Activated gamma-delta T cell treated with anti-CD3 and anti-CD28 coated beads, Interleukin-2, amount 50 U/mL, for 16 hours (primary cell): ENCODE measurements at places on chromosomes 7 and 10.

- DNase-seq, result no peak
Measured at GRCh38 chr10:110011681-110012080, 3.9 kb downstream of the ADD3 start.

DNA sequence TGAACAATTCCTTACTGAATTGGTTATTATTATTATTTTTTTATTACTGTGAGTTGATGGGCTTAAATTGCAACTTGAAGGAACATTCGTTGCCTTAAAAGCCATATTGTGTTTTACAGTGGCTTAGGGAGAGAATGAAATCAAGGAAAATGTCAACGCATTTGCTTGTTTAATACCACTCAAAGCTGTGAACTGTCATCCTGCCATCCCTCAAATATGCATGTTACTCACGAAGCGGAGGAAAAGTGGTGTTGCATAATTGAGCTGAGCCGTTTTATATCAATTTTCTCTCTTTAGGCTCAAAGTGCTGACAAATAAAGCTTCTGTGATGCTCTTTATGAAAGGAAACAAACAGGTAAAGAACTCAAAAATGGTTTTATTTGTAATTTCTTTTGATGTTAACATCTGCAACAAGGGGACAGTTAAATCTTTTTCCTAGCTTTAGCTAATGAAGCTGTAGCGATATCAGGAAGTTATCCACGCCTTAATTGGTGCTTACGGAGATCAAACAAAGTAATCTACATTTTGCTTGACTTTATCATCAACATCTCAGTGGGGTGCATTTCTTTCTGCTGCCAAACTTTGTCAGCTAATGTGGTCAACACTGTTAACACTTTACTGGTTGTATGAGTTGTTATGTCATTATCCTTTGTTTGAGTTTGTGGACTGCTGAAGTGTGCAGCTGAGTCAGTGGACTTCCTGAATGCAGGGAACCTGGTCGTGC, 33.1 kb downstream of the GLRX3 start:
- DNase-seq, result no peak

GRCh38 chr10:75632805-75633462, 201.5 kb downstream of the LRMDA start:
- no peak for DNase-seq

- no peak for DNase-seq
Measured at GRCh38 chr10:98303569-98303968, 35.6 kb upstream of the LOXL4 start.

- no peak for DNase-seq
Measured at GRCh38 chr10:8071006-8071405, 16.5 kb downstream of the GATA3 start.

DNA sequence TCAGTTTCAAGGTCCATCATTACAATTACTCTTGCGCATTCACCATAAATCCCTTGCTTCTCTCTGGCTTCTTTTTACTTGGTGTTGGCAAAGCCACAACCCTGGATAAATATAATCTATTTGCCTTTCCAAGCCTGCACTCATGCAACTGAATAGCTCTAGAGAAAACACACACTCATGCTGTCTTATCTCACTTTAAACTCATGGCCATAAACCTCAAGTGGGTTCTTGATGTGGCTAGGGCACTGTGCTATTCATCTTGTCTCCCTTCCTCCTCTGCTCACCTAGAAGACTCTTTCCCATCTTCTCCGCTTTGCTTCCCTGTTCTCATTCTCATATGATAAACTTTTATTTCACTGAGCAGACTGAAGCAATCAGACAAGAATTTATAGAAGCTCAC, 165.4 kb upstream of the MTPN start:
- no peak for DNase-seq

DNA sequence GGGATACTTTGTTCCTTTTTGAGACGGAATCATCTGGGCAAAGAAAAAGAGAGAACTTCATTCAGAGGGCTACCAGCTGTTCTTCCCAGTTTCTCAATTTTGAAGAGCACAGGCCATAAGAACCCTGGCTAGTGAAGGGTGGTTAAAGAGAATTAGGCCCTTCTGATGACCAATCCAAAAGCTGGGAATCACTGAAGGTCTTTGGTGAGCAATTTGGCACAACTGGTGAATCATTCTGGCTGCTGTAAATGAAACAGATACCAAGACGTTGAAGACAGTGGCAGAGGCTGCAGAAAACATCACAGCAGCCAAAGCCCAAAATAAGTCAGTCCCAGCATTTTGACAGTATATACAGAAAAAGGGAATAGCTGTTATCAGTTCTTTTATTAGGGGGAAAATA, 5.1 kb downstream of the RAPGEF5 start:
- no peak for DNase-seq

DNA sequence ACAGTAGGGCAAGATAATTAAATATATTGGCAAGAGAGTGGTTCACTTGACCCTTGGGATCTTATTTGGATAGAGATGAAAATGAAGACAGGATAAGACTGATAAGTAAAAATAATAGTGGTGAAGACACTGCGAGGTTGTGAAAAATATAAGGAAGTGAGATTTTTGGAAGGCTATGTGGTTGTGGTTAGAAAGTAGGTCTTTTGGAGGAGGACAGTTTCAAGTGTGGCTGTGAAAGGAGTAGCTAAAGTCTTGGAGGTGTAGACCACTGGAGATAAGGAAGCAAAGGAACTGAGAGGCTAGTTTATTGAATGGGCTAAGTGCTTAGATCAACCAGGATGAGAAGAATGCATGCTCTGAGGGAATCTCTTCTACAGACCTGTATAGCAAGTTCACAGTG, 11.2 kb downstream of the MIOS start:
- no peak for DNase-seq

- no peak for DNase-seq
Measured at GRCh38 chr7:131538071-131538812, 18.2 kb downstream of the PODXL start.

GRCh38 chr10:26697922-26698608, 564 bp downstream of the PDSS1 start:
- DNase-seq, result peak; percentile 4

DNA sequence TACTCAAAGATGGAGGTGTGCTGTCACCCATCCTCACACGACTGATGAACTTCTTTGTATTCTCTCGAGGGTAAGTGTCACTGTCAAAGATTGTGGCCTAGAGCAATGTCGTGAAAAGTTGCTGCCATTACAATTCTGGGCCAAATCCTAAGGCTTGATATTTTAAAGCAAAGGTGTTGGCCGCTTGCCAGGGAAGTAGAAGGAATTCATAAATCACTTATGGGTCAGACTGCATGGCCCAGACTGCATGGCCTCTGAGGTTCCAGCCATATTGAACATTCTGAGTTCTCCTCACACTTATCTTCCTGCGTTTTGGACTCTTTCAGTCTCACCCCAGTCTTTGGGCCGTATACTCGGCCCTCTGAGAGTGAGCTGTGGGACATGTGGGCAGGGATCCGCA, 8.6 kb downstream of the MEST start:
- DNase-seq, result no peak

DNA sequence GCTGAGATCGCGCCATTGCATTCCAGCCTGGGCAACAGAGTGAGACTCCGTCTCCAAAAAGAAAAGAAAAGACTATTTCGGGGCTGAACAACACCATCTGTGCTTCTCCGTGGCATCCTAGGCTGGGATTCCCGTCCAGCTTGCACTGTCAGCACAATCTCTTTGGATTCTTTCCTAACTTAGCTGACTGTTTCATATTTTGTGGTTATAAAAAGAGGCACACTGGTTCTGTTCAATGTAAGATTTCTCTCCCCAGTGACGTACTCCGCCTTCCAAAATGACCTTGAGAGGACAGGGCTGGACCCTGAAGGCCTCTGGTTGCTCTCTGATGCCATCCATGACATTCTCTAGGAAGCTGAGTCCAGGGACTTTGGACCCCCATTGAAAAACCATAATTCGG, 8.8 kb downstream of the ZNHIT1 start:
- no peak for DNase-seq

GRCh38 chr7:146479040-146479439, 362.4 kb downstream of the CNTNAP2 start:
- DNase-seq, result no peak

- DNase-seq, result no peak
Measured at GRCh38 chr10:101227429-101228152, 1.7 kb downstream of the LBX1 start.

- no peak for DNase-seq
Measured at GRCh38 chr10:97003151-97003803, 171.2 kb downstream of the LCOR start.

DNA sequence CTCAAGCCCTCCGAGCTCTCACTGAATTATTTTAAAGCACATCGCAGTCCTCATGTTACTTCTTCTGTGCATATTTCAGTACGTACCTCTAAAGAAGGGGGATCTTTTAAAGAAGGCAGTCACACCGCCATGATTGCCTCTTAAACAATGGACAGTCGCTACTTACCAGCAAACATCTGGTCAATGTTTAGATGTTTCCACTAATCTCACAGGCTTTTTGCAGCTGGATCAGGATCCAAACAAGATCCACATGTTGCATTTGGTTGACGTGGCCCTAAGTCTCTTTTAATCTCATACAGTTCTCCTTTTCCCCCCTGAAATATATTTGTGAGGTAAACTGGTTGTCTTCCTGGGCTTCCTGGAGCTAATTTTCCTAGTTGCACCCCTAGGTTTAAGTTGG, 50.0 kb downstream of the PRF1 start:
- DNase-seq, result no peak

DNA sequence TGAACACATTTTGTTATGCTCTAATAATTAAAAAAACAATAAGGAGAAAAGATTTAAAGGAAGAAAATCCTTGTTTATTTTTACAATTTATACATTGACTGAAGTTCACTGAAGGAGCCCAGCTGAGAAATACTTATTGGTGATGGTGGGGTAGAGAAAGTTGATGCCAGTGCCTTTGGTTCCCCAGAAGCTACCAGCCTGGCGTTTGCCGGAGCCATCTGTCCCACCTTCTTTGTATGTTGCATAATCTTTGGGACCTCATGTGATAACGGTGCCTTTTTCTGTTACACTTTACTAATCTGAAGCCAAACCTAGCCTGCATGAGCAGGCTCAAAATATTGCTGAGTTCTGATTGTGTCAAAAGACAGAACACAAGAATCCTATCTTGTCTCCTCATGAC, 22.7 kb downstream of the ZNF365 start:
- no peak for DNase-seq

DNA sequence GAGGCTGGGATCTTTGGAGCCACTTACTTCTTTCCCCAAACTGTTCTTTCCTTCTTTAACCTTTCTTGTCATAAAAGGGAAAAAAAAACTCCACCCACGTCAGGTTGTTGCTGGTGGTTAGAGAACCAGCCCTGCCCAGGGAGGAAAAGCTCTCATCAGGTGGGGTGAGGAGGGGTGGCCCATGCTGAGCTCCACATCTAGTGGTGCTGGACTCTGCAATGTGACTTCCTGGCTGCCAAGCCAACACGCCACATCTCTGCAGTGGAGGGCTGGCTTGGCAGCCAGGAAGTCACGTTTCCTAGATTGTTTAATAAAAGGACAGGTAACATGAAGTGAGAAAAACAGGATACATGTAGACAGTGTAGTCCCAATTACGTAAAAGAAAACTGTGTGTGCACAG, 37.4 kb downstream of the WIPF3 start:
- no peak for DNase-seq

GRCh38 chr10:3961082-3961481, 176.1 kb upstream of the KLF6 start:
- DNase-seq, result peak; percentile 57

GRCh38 chr10:103651783-103652476, 158.4 kb downstream of the NEURL1 start:
- DNase-seq, result no peak

- no peak for DNase-seq
Measured at GRCh38 chr7:12766416-12766815, 79.0 kb downstream of the ARL4A start.

DNA sequence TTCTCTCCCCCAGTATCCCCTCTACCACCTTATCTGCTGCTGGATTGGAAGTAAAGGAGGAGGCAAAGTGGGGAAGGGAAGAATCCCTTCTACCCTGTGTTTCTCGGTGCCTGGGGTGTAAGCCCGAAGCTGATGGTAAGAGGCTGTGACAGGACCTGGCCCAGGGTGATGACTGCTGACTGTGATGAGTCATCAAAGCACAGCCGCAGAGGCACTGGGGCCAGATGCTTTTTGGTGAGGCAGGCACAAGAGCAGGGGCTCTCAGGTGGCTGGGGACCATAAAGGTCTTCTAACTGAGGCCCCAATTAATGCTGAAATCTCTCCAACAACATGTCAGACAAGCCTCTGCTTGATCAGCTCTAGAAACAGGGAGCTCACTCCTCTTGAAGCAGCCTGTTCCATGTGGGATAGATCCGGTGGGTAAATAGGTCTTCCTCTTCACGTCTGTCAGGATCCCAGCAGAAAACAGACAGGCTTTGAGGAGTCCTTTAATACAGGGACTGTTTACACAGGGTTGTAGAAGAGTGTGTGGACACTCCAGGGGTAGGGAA, 86.1 kb upstream of the PCBD1 start:
- DNase-seq, result no peak

- DNase-seq, result no peak
Measured at GRCh38 chr7:46513447-46513848, 592.4 kb upstream of the IGFBP3 start.

DNA sequence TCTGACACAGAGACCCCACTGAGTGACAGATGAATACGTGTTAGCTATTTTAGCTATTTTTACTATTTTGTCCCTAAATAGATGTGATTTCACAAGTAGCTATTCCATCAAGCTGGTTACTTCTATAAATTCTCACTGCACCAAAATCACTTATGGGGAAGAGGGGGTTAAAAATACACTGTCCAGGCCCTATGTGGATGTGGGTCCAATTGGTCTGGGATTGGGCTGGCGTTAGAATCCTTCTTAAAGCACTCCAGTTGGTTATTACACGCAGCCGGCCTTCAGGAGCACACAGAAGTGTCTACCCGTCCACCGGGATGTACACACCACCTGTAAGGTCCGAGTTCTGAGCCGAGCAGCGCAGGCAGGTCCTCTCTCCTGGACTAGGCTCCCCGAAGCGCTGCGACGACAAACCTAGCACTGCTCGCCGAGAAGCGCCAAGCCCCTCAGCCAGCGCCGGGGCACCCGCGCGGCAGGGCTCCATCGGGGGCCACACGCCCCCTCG, 222.3 kb upstream of the MKLN1 start:
- DNase-seq, result no peak

DNA sequence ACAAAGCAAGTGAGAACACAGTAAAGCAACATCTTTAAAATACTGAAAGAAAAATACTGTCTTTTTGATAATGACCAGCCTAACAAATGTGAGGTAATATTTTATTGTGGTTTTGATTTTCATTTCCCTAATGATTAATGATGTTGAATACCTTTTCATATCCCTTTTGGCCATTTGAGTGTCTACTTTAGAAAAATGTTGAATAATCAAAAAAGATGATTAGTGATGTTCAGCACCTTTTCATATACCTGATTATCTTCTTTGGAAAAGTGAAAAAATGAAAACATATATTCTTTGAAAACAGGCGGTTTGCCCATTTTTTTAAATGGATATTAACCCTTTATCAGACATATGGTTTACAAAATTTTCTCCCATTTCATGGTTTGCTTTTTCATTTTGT, 32.2 kb upstream of the EPHB6 start:
- DNase-seq, result no peak

GRCh38 chr7:155420116-155420515, 37.8 kb upstream of the EN2 start:
- no peak for DNase-seq

DNA sequence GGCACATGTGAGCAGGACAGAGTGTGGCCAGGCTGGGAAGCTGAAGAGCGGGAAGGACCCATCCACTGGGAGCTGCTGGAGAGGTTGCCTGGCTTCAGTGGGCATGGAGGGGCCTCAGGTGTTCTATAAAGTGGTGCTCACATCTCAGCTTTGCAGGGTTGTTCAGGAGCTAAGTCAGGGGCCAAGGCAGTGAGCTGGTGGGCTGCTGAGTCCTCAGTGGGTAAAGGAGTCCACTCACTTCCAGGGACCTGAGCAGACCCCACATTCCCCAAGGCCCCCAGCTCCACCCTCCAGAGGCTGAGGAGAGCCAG, 28.8 kb upstream of the C10orf53 start:
- no peak for DNase-seq
